ENCODE measurements at places on chromosomes 2 and 18.
A peak's percentile ranks its signal among the peaks of the same experiment; 100 is the strongest.

GRCh38 chr2:235271936-235272335, 221.9 kb upstream of the AGAP1 start:
- H3K27ac ChIP-seq, result no peak overlapping the region
- H3K36me3 ChIP-seq, result no peaks in the 10 kb centered on the region
- no peaks in the 10 kb centered on the region for H3K4me1 ChIP-seq
- DNase-seq, result no peak
- no peaks in the 10 kb centered on the region for H3K27me3 ChIP-seq
- H3K4me3 ChIP-seq, result no peak overlapping the region

DNA sequence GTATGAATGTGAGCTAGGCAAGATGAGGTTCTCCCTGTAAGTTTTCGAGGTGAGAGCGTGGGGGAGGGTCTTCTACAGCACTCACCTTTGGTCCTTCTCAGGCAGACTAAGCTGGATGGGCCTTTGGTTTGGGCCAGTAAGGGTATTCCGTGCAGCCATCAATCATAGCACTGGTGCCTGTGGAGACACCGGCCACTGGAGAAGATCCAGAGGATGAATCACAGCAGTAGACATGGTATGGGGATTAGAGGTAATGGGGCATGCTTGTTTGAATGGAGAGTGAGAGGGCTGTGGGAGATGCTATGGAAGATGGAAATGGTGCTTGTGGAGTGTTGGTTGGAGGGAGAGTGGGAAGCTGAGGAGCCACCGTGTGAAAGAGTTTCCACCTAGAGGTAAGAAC, 16.1 kb downstream of the MAPRE3 start:
- H3K27me3 ChIP-seq, result no peaks in the 10 kb centered on the region
- H3K36me3 ChIP-seq, result no peaks in the 10 kb centered on the region
- DNase-seq, result no peak
- H3K27ac ChIP-seq, result no peak overlapping the region

- no peak for DNase-seq
- no peaks in the 10 kb centered on the region for H3K36me3 ChIP-seq
- peaks cover 2% of the 10 kb centered on the region for H3K4me1 ChIP-seq
- no peak overlapping the region for H3K4me3 ChIP-seq
Measured at GRCh38 chr2:216302981-216303676, 69.2 kb downstream of the MARCHF4 start.

DNA sequence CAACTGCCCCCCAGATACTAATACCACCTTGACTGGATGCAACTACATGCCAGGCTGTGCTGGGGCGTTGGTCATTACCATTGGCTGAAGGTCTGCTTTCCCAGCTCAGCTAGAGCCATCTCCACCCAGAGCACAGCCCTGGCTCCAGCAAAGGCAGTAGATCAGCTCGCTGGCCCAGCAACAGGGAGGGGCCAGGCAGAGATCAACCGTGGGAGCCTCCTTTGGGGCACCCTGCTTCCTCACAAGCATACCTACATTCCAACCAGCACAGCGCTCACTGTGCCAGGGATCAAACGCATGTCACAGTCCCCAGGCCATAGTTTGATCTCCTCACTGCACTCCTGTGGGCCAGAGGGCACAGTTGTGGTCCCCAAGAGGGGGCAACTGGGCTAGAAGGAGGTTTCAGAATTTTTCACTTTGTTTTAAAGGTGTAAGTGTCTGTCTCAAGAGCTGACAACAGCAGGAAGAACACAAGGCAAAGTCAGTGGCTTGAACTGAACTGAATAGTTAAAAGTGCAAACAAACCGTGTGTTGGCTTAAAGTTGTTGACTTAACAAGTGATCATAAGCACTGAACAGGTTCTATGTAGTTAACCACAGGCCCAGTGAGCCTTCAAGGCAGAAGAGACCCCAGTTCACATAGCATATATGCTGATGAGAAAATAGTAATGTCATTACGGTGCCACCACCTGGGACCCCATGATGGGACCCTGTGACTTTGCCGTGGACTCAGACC, 70.1 kb upstream of the BZW1 start:
- H3K4me1 ChIP-seq, result peaks cover 5% of the 10 kb centered on the region
- peak; percentile 26 for DNase-seq
- H3K27me3 ChIP-seq, result no peaks in the 10 kb centered on the region
- H3K4me3 ChIP-seq, result no peak overlapping the region

DNA sequence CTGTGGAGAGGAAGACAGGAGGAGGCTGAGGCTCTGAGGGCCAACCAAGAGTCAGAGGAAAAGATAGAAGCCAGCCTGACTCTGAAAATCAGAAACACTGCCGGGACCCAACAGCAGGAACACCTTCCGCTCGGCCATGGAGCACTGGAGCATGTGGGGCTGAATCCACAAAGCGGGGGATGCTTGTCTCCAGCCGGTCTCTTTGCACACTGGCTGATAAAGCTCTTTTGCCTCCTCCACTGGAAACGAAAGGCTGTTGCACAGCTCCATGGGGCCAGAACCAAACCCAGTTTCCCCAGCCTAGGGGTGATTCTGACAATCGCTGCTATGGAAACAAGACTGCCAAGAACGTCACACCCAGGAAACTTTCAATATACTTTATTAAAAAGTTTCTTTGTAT, 90.3 kb downstream of the COL6A3 start:
- no peaks in the 10 kb centered on the region for H3K36me3 ChIP-seq
- no peaks in the 10 kb centered on the region for H3K4me1 ChIP-seq
- H3K27me3 ChIP-seq, result no peaks in the 10 kb centered on the region
- no peak overlapping the region for H3K4me3 ChIP-seq

DNA sequence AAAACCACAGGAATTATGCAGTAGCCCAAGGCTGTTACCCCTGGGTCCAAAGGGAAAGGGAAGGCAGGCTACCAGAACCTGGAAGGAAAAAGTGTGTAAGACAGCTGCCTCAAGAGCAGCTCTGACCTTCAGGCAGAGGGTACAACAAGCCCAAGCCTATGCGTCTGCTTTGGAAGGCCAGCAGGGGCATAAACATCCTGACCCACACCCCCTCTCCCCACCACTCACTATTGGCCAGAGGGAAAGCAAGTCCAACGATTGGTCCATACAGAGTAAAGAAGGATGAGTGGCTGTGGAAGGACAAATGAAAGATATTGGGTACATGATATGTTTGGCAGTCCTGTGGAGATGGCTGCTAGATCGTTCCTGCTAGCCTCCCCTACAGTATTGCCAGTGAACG, 227.6 kb upstream of the HNRNPA3 start:
- H3K4me1 ChIP-seq, result no peaks in the 10 kb centered on the region
- no peaks in the 10 kb centered on the region for H3K36me3 ChIP-seq
- no peak overlapping the region for H3K4me3 ChIP-seq

GRCh38 chr18:22423878-22424564, 6.3 kb upstream of the CTAGE1 start:
- no peaks in the 10 kb centered on the region for H3K36me3 ChIP-seq
- no peak overlapping the region for H3K4me3 ChIP-seq
- no peaks in the 10 kb centered on the region for H3K4me1 ChIP-seq
- H3K27ac ChIP-seq, result no peak overlapping the region
